EL (cell line): ENCODE measurements at places on chromosomes 6 and 20.

DNA sequence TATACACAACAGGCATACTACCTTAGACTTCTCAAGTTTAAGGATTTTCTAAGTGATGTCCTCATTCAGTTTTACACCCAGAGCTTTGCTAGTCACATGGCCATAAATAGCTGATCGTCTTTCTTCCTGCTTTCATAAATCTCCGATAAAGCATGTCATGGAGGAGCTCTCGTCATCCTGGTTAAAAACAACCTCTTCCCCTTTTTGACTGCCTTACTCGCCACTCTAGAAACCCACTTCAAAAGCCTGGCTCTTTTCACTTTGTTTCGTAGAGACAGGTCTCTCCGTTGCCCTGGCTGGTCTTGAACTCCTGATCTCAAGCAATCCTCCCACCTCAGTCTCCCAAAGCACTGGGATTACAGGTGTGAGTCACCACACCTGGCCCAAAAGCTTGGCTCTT, 67.0 kb upstream of the SMIM29 start:
- DNase-seq, result no peak

DNA sequence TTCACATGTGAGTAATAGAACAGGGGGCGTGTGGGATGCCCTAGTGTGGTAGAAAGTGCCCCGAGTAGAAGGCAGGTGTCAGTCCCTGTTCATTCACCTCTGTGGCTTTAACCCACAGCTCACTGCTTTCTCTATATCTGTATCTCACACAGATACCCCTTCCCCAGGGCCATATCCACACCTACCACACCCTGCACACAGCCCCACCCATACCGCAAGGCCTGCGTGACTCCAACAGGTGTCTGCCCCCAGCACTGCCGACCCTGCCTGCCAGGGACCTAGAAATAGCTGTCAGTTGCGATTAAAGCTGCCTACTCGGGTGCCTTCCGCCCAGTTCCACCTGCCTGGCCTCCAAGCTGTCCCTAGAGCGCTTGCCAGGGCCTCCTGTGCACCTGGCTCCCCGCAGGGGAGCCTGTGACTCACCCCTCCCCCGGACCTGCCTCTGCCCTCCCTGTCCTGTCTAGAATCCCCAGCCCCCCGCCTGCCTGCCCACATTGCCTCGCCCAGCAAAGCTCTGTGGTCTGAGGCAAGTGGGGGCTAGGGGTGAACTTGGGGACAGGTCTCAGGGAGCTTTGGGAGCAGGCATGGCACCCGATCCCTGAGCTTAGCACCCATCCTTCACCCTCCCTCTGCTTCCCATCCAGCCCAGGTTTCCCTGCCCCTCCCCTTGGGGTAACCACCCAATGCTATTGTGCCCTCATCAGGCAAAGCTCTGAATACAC, 38.3 kb upstream of the ID1 start:
- no peak for DNase-seq

DNA sequence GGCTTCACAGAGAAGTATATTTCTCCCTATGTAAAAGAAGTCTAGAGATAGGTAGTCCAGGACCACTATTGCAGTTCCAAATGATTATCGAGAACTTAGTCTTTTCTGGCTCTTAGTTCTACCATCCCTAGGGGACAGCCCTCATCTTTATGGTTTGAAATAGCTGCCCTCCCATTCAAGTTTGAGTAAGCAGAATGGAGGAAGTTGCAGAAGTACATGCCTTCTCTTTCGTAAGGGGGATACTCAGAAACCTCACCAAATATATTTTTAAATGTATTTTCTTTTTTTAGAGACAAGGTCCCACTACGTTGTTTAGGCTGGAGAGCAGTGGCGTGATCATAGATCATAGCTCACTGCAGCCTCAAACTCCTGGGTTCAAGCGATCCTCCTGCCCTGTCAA, 236.8 kb upstream of the RREB1 start:
- DNase-seq, result no peak

DNA sequence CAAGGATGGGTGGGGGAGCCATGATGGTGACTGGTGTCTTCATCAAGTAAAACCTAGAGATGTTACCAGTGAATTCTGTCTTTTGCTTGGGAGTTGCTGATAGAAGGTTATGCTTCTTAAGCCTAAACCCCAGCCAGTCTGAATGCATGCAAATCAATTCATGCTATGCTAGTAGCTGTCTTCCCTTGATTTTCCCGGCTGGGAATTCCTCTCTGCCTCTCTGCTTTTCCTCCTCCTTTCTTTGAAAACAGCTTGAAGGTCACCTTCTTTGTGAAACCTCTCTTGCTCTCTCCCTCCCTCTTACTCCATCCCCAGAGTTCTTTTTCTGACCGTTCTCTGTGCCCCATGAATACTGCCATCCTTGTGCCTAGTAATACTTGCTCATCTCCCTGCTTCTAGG, 58.9 kb downstream of the TMEM200A start:
- no peak for DNase-seq

DNA sequence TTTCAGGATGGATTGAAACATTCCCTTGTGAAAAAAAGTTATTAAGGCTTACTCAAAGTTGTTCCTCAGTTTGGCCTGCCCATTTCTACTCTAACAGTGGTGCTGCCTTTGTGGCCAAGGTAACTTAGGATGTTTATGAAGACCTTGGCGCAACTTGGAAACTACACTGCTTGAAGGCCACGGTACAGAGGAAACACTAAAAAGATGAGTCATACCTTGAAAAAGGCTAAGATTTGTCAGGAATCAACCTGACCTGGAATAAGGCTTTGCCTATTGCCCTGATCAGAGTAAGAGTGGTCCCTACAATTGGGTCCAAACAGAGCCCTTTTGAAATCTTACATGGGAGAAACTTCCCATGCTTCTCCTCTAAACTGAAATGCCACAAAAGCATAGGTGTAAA, 119.9 kb upstream of the MOCS1 start:
- DNase-seq, result no peak

DNA sequence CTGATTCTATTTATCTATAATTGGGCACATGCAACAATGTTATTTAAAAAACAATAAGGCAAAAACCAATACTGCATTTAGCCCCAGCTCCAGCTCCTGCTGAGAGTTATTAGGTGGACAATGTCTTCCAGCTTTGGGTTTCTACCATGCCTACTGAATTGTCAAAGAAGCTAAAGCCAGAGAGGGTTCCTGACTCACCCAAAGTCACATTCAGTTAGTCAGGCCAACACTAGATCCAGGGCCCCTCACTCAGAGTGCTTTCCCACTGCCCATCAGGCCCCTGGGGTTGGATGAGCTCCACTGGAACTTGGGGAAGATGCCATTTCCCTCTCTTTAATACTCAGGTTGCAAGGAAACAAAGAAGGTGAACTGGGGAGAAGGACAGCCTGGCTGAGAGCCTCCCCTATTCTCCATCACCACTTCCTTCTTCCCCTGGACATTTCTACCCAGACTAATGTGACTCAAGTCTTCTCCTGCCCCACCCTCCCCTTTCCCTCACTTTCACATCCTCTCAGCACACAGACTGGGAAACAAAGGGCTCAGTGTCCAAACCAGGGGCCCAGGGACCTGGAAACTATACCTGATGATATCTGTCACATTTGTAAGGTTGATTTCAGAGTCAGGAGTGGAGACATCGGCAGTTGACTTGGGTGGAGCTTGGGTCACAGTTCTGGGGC, 6.0 kb downstream of the TREM1 start:
- no peak for DNase-seq
